ENCODE measurements at places on chromosomes 7 and 10. TPM values are rescaled to one million over a fixed set of nuclear protein-coding genes. Genes with fewer than 3 reads are reported as not detected.

GRCh38 chr7:8125680-8126444, 136.1 kb downstream of the ICA1 start:
- H3K36me3 ChIP-seq, result no peaks in the 10 kb centered on the region
- DNase-seq, result no peak
- no peaks in the 10 kb centered on the region for H3K4me1 ChIP-seq
- H3K27me3 ChIP-seq, result no peaks in the 10 kb centered on the region

DNA sequence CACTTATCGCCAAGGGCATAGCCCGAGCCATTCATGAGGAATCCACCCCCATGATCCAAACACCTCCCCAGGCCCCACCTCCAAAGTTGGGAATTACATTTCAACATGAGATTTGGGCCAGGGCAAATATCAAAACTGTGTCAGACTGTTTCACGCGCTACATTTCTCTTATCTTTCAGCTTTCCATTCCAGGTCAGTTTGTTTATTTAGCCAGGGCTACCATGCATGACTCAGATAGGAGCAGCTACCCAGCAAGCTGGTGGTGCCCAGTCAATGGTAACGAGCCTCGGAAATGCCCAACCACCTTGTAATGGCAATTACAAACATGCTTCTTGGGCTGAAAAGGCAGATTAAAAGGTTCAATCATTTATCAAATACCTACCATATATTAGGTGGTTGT, 43.6 kb upstream of the BAMBI start:
- no peak for DNase-seq
- H3K36me3 ChIP-seq, result no peaks in the 10 kb centered on the region
- no peak overlapping the region for H3K4me3 ChIP-seq
- no peaks in the 10 kb centered on the region for H3K4me1 ChIP-seq

GRCh38 chr10:125768219-125768855, 7.3 kb downstream of the MMP21 start:
- H3K27ac ChIP-seq, result peak overlapping the region; percentile 29
- no peaks in the 10 kb centered on the region for H3K27me3 ChIP-seq
- no peaks in the 10 kb centered on the region for H3K4me1 ChIP-seq
- no peak for DNase-seq

GRCh38 chr7:7490003-7490402, 45.7 kb downstream of the COL28A1 start:
- no peak for DNase-seq
- H3K4me1 ChIP-seq, result no peaks in the 10 kb centered on the region
- no peaks in the 10 kb centered on the region for H3K27me3 ChIP-seq
- H3K36me3 ChIP-seq, result no peaks in the 10 kb centered on the region
- H3K27ac ChIP-seq, result no peak overlapping the region

- no peaks in the 10 kb centered on the region for H3K27me3 ChIP-seq
- H3K4me3 ChIP-seq, result no peak overlapping the region
- H3K36me3 ChIP-seq, result no peaks in the 10 kb centered on the region
- no peak overlapping the region for H3K27ac ChIP-seq
- H3K4me1 ChIP-seq, result no peaks in the 10 kb centered on the region
Observed at GRCh38 chr7:123131556-123131955, 68.2 kb downstream of the SLC13A1 start.

DNA sequence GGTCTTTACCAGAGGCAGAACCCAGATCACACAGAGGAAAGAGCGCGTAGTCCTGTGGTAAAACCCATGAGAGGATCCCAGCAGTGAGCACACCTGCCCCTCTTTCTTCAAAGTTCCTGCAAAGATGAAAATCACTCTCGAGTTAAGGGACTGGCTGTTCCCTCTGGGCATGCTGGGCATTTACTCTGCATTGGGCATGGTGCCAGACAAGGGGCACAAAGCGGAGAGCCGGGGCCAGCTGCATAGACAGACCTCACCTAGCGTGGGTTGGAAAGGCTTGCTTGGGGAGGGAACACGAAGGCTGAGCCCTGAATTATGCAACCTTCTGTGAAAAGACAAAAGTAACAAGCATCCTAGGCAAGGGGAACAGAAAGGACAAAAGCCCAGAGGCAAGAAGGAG, 120.0 kb upstream of the TCERG1L start:
- H3K4me1 ChIP-seq, result no peaks in the 10 kb centered on the region
- no peak overlapping the region for H3K4me3 ChIP-seq
- no peaks in the 10 kb centered on the region for H3K27me3 ChIP-seq
- H3K36me3 ChIP-seq, result no peaks in the 10 kb centered on the region

DNA sequence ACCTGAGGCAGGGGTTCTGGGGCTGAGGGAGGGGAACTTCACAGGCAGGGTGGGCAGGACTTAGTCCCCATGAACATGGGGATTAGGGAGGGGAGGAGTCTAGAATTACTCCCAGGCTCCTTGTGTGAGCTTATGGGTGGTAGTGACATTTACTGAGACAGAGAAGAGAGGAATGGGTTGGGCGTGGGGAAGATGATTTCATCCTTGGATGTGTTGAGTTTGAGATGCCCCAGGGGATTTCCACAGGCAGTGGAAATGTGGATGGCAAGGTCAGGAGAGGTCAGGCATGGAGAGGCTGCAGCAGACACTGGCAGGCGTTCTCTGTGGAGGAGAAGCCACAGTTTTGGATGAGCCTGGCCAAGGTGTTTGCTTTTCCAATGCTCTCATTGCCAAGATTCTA, 26.4 kb upstream of the GSDME start:
- H3K36me3 ChIP-seq, result no peaks in the 10 kb centered on the region
- H3K4me1 ChIP-seq, result no peaks in the 10 kb centered on the region
- no peak for DNase-seq
- no peaks in the 10 kb centered on the region for H3K27me3 ChIP-seq

- H3K36me3 ChIP-seq, result no peaks in the 10 kb centered on the region
- no peaks in the 10 kb centered on the region for H3K27me3 ChIP-seq
- DNase-seq, result no peak
Observed at GRCh38 chr10:72782649-72783330, 90.8 kb downstream of the MCU start.

DNA sequence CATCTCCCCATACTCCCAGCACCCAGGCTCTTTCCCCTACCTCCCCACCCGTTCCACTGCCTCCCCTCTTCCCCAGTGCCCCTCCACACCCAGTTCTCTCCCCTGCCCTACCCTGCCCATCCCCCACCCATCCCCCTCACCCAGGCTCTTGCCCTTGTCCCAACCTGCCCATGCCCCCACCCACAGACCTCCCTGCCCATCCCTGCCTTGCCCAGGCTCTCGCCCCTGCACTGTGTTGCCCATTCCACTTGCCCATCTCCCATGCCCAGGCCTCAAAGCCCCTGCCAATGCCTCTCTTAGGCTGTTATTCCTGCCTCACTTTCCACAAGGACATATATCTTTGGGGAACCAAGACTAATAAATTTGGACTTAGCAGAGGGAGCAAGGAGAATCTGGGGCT, 262.6 kb upstream of the CXCL12 start:
- H3K27ac ChIP-seq, result no peak overlapping the region
- no peaks in the 10 kb centered on the region for H3K36me3 ChIP-seq
- DNase-seq, result no peak

DNA sequence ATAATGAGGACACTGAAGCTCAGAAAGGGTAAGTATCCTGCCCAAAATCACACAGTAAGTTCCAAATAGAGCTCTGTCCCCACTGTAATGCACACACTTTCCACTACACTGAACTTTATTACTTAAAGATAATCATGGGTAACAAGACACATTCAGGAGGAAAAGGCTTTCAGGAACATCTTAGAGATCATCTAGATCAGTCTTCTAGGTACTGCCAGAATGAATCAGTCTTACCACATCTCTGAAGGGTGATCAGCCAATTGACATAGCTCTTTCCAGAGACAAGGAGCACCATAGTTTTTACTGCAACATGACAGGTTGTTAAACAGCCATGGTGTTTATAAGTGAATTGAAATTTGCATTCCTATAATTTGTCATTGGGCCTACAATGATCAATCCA, 5.4 kb upstream of the HERPUD2 start:
- H3K27me3 ChIP-seq, result no peaks in the 10 kb centered on the region
- H3K36me3 ChIP-seq, result no peaks in the 10 kb centered on the region
- no peaks in the 10 kb centered on the region for H3K4me1 ChIP-seq
- no peak overlapping the region for H3K4me3 ChIP-seq

DNA sequence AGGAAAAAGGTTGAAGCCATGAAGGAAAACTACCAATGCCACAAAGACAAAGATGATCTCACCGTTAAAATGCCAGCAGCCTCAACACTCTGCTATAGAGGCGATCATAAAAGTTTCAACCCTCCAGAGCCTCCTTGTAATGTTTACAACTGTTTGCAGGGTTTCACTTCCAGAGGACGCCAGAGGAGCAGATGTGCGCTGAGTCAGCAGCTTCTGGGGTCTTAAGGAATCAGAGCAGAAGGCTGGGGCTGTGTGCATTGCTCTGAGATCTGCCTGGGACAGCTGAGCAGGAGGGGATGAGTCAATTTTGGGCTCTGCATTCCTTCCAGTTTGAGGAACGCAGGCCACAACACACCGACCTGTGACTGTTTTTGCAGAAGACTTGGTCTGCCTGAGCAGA, 98.3 kb downstream of the TMEM130 start:
- no peaks in the 10 kb centered on the region for H3K36me3 ChIP-seq
- DNase-seq, result no peak
- H3K4me1 ChIP-seq, result no peaks in the 10 kb centered on the region
- H3K27ac ChIP-seq, result no peak overlapping the region
- H3K4me3 ChIP-seq, result no peak overlapping the region

DNA sequence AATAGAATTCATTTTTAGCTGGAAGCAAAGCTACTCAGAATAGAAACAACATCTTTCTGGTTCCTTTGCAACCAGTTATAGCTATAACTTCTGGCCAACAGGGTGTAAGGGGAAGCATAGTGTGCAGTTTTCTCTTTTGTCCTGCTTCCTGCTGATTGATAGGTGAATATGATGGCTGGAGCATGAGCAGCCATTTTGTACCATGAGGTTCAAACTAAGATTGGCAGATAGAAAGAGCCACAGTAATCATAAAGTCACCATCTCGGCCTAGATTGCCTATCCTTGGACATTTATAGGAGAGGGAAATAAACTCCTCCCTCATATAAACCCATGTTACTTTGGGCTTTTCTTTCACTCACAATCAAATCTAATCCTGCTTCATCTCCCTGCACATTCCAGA, 102.2 kb upstream of the FGFR2 start:
- H3K27me3 ChIP-seq, result no peaks in the 10 kb centered on the region
- no peak for DNase-seq
- H3K36me3 ChIP-seq, result no peaks in the 10 kb centered on the region
- H3K4me1 ChIP-seq, result no peaks in the 10 kb centered on the region
- H3K27ac ChIP-seq, result no peak overlapping the region

DNA sequence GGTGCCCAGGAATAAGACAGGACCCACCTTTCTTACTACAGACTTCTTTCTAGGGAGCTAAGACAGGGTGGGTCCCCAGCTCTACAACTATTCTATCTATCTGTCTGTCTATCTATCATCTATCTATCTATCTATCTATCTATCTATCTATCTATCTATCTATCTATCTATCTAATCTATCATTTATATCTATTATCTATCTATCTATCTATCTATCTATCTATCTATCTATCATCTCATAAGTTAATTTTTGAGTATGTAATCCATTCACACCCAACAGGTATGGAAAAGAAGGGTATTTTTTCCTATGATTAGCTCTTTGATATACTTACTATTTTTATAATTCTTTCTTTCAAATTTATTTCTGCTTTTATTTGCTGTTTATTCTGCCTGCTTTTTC, 55.9 kb downstream of the BAMBI start:
- H3K4me3 ChIP-seq, result no peak overlapping the region
- H3K27ac ChIP-seq, result no peak overlapping the region
- no peak for DNase-seq
- H3K4me1 ChIP-seq, result no peaks in the 10 kb centered on the region

ATOH7 gene
- total RNA-seq, result not detected

NUTM2B gene
- 0.41 TPM for total RNA-seq

ASIC3 gene
- total RNA-seq, result 1.3 TPM

LOXL4 gene
- 13.2 TPM for total RNA-seq

MYPN gene
- total RNA-seq, result not detected
